ENCODE measurements at places on chromosomes 6 and 20.

- DNase-seq, result no peak
These were observed 239.8 kb downstream of the PTPRT start for GRCh38 chr20:42949950-42950349.

- no peak for DNase-seq
These were observed at the start of gene DEFB123 for GRCh38 chr20:31440012-31440659. DEFB123 (plus strand) TSS chr20:31440632; CDS start chr20:31440699, 67 bp downstream.

DNA sequence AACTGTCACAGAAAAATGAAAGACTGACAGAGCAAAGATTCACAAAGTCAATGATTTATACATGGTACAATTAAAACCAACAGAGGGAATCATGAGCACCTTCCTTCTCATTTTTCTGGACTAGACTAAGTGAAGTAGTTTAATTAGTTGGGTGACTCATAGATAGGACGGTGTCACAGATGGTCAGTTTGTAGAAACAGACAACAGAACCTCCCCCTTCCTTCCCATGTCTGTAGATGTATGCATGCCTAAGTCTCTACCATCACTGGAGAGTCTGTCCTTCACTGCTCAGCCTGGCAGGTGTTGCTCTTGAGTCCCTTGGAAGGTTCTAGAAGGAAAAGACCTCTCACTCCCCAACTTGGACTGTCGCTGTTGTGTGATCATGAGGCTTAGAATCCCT, 75.4 kb upstream of the EEF1E1 start:
- no peak for DNase-seq

- peak; percentile 31 for DNase-seq
These were observed 78.1 kb downstream of the PRDM1 start for GRCh38 chr6:106163966-106164877.

DNA sequence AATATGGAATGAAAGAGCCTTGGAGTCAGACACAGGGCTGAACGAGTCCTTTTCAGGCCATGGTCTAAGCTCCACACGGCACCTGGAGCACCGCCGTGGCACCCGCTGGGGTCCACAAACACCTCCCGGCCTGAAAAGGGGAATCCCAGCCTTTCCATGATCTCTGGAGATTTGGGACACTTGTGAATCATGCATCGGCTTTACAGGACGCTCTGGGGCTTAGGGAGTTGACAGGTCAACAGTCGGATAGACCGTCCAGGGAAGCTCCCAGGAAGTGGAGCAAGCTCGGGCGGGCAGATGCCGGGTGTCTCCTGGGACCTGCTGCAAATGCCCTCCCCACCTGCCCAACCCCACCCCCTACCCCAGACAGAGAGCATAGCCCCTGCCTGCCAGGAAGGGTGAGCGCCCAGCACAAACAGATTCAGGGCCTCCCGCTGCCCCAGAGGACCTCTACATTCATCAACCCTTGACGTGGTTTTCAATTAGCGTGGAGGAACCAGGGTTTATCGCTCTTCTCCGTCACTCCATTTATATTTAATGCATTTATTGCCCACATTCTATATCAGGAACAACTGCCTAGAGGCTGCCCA, 53.6 kb downstream of the YTHDF1 start:
- no peak for DNase-seq

Data from epithelial cell of esophagus (primary cell).